ENCODE measurements at places on chromosomes 6 and 20.
A peak's percentile ranks its signal among the peaks of the same experiment; 100 is the strongest.

DNA sequence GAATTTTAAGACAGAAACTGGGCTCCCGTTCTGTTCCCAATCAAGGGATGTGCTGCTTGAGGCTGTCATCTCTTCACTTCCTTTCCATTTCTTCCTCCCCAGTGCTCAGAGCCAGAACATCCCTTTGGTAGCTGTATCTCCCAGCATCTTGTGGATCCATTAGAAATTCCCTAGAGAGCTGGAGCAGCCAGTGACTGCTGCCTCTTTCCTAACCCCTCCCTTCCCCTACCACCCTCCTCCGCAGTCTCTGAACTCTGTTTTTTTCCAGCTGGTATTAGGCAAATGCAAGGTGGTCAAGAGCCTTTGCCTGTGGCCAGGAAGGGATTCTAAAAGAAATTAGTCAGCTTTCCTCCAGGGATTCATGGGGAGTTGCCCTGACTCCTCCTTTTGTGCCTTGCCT lies 208.0 kb downstream of the EYA2 start:
- DNase-seq, result no peak

DNA sequence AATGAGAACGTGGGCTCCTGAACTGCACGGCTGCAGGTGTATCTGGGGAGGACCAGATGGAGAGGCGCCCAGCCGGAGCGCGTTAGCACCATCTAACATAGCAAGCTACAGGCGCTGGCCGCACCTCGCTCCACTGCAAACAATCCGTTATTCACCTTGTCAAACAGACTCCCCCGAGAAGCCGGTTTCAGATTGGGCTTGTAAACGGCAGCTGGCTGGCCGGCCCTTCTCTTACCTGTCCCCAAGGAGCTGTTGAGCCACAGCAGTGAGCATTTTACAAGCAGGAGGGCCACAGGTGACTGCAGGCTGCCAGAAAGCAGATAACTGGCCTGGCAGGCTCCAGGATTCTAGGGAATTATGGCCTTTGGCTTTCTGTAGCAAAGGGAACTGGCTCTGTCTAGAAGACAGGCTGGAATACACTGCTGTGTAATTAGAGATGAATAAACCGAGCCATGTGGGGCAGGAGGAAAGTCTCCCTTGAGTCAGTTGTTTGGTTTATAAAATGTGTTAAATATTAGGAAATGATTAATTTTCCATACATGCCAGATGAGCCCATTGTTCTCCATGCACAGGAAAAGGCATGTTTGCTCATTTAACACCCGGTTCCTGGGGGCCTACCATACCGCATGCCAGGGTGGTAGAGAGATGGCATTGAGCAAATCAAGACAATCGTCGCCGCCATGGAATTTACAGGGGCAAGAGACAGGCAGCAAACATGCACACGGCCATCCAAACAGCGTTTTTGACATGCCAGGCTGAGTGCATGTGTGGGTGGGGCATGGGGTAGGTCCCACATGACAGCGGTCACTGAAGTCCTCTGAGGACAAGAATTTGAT lies 159.3 kb downstream of the NFATC2 start:
- peak; percentile 70 for DNase-seq

DNA sequence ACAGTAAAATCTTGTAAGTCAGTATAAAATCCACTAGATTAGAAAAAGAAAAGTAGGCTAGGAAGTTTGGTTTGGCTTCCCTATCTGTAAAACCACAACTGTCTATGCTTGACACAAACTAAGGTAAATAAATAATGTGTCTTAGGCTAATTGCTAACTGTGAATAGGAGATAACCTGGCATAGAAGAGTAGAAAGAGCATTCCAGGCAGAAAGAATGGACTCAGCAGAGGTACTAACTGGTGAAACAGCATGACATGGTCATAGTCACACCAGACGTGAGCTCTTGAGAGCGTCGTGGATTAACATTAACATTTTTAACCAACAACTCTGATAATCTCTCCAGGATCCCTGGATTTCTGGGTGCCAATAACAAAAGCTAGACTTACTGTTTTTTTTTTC lies 8.7 kb upstream of the WTAP start:
- no peak for DNase-seq

DNA sequence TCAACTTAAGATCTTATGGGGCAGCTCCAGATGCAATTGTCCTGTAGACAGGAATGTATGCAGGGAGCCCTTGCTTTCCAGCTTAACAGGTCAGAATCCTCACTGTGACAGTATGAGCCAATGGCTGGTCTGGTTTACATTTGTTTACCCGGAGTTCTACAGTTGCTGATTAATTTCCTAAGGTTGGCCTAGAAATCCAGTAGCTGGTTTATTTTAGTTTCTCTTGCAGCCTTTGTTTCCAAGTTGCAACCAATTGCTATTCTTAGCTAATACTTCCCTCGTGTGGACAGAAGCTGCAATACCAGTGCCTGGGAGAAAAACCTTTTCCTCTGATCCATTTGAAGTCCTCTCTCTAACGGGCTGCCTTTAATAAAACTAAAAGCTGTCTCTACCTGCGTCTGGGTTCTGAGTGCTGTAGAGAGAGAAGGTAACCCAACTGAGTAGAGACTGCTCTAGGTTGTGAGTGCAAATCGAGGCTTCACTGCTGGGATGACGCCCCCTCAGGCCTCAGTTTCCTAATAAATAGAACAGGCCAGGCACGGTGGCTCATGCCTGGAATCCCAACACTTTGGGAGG lies 45.9 kb downstream of the ZNF217 start:
- peak; percentile 72 for DNase-seq

DNA sequence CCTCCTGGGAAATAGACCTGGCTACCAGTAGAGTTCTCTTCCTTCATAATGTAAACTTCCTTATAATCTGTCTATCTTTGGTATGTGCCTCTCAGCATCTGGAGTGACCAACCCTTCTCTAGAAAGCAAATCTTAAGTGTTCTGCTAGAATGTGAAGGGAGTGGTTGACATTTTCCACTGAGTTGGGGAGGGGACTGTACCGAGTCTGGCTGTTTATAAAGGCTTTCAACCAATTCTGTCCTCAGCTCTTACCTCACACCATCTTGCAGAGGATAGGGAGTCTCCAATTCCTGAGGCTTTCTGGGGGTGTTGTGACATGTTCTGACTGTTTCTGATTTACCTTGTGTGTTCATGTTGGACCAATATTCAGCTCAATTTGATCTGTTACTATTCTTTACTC lies 39.6 kb downstream of the FAM217A start:
- no peak for DNase-seq

DNA sequence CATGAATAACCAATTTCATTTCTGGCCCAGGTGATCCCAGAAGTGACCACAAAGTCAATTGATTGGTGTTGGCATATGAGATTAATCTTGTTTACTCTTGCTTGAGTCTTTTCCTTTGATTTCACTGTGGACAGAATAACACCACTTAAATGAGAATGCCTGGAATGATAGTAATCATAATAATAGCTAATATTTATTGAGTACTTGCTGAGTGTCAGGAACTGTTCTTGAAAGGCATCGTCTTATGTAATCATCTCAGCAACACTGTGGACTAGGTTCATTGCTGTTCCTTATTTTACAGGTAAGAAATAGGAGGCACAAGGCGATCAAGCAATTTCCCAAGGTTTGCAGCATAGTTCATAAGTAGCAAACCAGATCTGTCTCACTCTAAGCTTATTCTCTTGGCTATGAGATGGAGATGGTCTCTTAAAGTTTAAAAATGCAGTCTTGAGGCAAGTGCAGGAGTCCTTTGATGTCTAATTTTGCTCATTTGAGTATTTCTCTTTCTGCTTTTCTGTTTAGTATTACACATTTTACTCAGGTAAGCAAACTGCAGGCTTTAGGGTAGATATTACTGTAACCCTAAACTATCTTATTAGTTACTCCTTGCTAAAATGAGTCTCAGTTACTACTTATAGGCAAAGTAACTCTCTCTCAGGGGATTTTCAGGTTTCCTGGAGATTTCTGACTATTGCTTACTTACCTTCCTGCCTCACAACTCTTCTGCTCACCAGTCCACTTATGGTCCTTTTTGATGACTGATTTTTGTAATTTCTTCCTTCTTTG lies 6.3 kb downstream of the ADGRG6 start:
- DNase-seq, result no peak

DNA sequence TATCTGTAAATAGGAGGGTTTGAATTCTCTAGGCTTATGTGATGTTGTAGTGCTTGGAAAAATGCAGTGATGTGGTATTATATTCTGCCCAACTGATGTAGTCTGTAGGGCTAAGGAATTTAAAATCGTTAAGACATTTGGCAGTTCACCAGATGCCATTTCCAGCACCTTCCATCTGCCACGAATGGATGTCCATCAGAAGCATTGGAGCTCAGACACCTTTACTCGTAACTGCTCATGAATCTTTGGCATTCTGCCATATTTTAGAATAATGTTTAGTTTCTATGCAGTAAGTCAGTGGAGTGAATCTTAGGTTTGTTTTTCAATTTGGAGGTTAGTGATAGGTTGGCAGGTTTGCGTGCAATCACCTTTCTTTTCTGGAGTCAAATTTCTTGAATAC lies 2.4 kb upstream of the SYTL3 start:
- no peak for DNase-seq

- DNase-seq, result no peak
Measured at GRCh38 chr6:4712291-4712690, 63.9 kb upstream of the CDYL start.

DNA sequence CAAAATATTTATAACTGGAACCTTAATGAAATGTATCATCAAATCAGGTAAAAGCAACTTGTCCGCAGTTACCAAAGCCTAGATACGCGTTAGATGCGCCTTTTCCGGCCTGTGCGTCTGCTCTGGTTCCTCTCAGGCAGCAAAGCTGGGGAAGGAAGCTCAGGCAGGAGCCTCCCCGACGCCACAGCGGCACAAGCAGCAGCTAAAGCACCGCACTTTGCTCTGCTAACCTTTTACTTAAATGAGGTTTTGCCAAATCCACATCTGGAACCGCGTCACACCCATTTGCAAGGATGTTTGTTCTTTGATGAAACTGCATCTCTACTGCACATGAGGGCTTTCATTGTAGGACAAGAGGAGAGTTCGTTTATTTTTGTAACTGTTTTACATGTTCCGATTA lies 36.8 kb downstream of the THBS2 start:
- no peak for DNase-seq

DNA sequence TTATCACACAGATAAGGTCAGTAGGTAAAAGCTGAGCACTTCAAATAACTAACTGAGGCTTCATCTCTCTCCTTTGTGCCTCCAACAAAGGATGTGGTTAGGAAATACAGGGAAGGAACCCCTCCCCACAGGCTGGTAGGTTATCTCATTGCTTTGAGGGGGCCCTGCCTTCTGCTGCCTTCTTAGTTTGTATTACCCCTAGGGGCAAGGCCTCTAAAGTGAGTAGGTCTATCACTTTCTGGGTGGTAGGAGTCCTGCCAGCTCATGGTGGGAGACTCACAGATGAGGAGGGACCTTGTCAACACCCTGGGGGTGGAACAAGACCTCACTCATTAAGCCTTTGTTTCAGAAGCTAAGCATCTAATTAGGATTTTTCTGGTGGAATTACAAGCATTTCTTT lies 34.6 kb downstream of the EDN1 start:
- DNase-seq, result no peak
